RCC 7860 (cell line): ENCODE measurements at places on chromosomes 16 and 17.

DNA sequence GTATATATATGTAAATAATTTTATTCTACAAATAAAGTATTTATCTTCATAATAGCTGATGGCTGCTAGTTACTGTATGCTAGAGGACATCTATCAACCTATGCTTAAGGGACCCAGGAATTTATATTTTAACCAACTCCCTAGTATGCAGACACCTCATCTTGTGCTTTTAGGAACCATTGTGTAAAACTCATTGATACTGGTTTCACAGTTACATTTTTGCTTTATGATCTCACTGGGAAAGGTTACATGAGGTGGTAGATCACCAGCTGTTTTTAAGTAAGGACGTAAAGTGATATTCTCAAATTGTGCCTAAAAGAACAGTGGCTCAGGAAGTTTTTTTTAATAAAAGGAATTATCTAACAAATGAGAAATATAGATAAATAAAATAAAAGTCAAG is 56.4 kb downstream of the VMP1 start:
- peak; percentile 74 for DNase-seq

- no peak for DNase-seq
Measured at GRCh38 chr17:41520821-41521521, 2.3 kb upstream of the KRT15 start.

DNA sequence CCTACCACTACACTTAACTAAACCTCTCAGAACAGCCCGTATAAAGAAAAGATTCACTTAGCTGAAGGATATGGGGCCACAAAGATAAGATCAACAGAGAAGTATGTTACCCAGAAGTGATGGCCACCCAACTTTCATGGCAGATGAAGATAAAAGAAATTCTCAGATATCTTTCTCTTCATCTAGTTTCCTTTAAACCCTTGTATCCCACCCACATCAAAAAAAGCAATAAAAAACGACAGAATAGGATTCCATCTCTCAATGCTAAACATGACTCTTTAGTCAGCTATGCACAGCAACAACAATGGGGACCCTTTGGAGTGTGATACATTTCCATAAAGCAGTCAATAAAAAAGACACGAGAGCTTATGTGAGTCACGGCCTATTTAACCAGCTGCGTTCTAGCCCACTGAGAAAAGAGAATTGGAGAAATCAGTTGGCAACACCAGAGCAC is 86.6 kb downstream of the SNX11 start:
- DNase-seq = no peak

- DNase-seq = peak; percentile 39
Measured at GRCh38 chr17:73166731-73167581, 2.1 kb downstream of the SSTR2 start.

- no peak for DNase-seq
Measured at GRCh38 chr17:37294888-37295287, 80.9 kb upstream of the C17orf78 start.

- no peak for DNase-seq
Measured at GRCh38 chr17:50117202-50118051, 12.5 kb downstream of the SAMD14 start.

DNA sequence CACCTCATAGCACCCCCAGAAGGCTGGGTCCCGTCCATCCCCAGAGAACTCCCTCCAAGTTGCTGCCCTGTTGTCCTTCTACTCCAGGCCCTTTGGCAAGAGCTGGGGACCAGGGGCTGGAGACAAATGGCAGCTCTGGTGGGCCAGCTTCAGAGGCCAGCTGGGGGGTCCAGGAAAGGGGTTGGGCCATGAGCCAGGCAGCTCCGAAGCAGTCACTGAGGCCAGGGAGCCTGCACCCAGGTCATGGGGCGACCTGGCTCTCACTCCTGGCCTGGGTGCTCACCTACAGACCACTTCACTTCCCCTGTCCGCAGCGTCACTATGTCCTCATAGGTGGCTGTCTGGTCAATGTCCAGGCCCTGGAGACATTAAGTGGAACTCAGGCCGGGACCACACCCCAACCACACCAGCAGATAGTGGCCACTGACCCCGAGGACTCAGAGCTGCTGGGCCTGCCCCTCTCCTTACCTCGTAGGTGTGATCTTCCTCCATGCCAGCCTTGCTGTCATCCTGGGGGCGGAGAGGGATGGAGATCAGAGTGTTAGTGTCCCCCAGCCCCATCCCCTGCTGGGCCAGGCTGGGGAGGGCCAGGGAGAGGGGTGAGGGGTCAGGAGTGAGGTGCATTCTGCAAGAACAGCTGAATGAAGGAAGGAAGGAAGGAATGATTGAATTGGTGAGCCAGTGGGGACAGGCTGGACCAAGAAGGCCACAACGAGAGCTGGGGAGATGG is 3.0 kb downstream of the CD79B start:
- no peak for DNase-seq

GRCh38 chr16:27781195-27781524 is 231.2 kb downstream of the KATNIP start:
- DNase-seq = no peak

GRCh38 chr17:72811976-72812687 is 280.4 kb downstream of the SLC39A11 start:
- no peak for DNase-seq
